Activated CD4-positive, alpha-beta memory T cell treated with anti-CD3 and anti-CD28 coated beads for 36 hours (primary cell): ENCODE measurements at places on chromosomes 7 and 10. TPM values are rescaled to one million over a fixed set of nuclear protein-coding genes. Genes with fewer than 3 reads are reported as not detected.

The ERVW-1 gene
- total RNA-seq: not detected

The PNLIPRP1 gene
- not detected for total RNA-seq

The NPSR1 gene
- not detected for total RNA-seq

The DLX5 gene
- not detected for total RNA-seq

The KIF20B gene
- 65.6 TPM for total RNA-seq

The CYP2W1 gene
- not detected for total RNA-seq

The FBXO24 gene
- total RNA-seq: 2.6 TPM

The LGI1 gene
- total RNA-seq: not detected

The ACBD7 gene
- total RNA-seq: 1.7 TPM

The NRCAM gene
- total RNA-seq: 0.14 TPM
